ENCODE measurements at places on chromosomes 2 and 18.

DNA sequence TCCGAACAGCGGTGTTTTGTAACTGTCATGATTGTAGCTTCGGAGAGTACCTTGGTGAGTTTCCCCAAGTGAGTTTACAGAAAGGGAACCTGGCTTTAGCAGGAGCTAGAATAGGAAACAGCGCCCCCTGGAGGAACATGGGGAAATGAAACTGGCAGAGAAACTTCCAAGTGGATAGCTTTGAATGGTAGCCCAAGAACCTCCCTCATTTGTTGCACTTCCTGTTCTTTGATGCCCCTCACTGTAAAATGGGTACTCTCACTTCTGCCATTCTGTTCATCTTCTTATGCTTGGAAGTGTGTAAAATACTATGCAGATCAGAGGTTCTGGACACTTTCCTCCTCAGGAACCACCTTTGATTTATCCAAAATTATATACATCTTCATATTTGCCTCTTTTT, 36.2 kb downstream of the CHST10 start:
- peak; percentile 65 for DNase-seq

DNA sequence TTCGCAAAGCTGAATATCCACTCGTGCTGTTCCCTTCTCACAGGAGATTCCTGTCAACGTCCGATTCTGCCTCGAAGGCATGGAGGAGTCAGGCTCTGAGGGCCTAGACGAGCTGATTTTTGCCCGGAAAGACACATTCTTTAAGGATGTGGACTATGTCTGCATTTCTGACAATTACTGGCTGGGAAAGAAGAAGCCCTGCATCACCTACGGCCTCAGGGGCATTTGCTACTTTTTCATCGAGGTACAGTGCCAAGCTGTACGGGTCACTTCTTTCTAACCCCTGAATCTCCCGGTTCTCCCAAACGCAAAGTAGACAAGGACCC, 14.6 kb downstream of the CNDP2 start:
- DNase-seq, result no peak

DNA sequence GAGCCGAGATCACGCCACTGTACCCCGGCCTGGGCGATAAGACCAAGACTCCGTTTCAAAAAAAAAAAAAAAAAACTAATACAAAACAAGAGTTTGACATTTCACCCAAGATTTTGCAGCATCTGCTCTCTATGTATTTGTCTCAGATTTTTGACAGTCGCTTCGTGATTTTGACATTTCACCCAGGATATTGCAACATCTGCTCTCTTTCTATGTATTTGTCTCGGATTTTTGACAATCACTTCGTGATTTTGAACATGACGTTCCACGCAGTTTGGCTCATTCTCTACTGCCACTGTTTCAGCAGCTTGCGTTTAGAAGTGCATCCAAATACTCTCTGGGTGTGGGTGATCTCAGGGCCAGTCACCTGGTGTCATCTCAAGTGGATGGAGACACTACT, 108.5 kb downstream of the CABLES1 start:
- DNase-seq, result no peak

- no peak for DNase-seq
Measured at GRCh38 chr2:192195548-192196418, 1.1 kb upstream of the TMEFF2 start.

GRCh38 chr18:48947092-48947491, 3.7 kb downstream of the SMAD7 start:
- DNase-seq, result no peak

GRCh38 chr2:215664847-215665525, 229.1 kb upstream of the FN1 start:
- DNase-seq, result no peak

DNA sequence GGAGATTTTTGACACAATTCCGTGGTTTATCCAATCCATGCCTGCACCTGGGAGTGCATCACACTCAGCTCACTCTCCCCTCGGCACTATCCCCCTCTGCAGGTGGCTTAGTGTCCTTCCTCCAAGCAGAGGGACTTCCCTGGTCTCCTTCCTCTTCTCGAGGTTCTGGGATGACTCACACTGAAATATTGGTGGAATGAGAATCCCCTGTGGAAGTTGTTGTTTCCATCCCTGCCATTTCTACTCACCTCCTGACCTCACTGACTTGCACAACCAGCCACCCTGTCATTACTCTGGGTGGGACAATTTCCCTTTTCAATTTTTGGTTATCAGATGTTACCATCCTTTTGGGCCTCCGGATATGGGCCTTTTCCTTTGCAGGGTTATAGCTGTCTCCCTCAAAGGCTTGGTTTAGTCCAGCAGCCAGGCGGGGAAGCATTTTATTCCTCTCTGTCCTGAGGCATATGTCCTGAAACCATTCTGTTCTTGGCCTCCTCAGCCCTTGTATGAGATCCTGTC, 59.9 kb downstream of the PTPRM start:
- DNase-seq, result no peak

All from right lung (tissue), 10 donors.